ENCODE measurements at places on chromosomes 12 and 14.

DNA sequence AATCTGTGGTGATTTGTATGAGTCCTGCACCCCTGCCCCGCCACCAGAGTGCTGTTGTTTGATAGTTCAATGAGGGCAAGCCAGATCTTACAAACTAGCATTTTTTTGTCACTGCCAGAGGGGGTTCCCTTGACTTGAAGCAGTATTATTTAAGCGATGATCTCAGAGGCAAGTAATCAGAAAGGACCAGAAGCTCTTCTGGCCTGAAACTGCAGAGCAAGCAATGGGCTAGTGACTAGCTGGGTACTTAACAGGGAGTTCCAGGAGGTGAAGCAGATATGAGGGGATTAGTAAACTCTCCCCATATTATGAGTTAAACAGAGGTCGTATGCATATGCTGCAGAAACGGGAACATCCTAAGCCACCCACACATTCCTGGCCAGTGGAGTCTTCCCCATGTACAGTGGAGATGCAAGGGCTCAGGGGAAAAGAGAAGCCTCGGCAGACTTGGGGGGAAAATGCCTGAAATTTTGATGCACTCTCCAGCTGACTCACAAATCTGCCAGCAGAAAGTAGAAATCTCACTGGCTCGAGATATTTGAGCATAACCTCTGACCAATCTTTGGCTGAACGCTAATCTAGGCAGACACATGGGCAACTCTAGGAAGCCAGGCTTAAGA is 8.3 kb upstream of the CRACR2A start:
- no peak for DNase-seq

DNA sequence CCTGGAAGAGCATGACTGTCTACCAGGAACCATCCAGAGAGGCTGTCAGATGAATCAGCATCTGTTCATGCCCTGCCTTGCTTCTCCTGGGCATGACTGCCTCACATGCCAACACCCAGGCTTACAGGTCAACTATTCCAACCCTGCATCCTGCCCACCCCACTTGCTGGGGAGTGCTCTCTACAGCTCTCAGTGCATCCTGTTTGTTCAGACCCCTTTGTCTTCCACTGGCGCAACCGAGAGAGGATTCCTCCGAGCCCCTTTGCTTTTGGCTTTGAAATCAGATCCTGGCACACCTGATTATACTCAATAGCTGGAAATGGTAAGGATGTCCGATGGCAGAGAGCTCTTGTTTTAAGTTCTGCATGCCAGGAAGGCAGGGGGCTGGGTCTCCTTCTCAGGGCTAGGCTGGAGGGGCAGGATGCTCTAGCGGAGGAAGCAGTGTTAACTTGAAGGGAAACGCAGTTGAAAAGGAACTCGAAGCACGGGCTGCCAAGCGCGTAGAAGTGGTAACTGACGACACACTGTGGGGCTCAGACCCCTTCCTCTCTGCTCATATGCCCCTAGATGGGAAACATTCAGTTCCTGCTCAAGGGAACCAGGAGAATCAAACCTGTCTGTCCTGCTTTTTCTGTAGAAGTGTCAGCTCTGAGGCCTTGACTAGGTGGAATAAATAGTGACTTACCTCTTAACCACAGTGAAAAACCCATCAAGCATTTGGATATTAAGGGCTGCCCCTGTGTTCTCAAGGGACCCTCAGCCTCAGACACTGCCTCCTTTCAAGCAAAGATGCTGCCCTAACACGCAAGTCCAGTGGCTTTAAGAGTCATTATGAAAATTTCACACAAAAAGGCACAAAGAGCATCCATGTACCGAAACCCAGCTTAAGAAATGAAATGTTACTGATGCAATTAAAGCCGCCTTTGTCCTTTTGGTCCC is 297.5 kb downstream of the ZFP36L1 start:
- DNase-seq, result no peak

GRCh38 chr12:64730588-64730969 is 28.6 kb downstream of the GNS start:
- no peak for DNase-seq

- no peak for DNase-seq
Observed at GRCh38 chr12:69545081-69545480, 40.2 kb upstream of the CCT2 start.

- no peak for DNase-seq
Observed at GRCh38 chr12:94640134-94640928, 10.0 kb downstream of the TMCC3 start.

DNA sequence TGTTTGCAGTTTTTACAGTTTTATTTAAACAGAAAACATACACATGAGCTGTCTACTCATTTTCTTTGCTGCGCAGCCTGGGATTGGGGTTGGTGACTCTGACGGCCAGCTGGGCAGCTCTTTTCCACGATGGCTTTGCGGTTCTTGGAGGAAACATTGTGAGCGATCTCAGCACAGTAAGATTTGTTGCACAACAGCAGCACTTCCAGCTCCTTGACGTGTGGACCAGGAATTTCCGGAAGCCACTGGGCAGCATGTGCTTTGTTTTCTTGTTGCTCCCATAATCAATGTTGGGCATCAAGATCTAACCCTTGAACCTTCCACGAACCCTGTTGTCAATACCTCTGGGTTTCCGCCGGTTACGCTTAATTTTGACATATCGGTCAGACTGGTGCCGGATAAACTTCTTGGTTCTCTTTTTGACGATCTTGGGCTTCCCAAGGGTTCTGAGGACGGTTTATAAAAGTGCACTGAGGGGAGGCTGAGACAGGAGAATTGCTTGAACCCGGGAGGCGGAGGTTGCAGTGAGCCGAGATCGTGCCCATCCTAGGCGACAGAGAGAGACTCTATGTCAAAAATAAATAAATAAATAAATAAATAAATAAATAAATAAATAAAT is 21.8 kb downstream of the FKBP11 start:
- no peak for DNase-seq
